Activated CD8-positive, alpha-beta memory T cell treated with anti-CD3 and anti-CD28 coated beads, Interleukin-2, amount 50 U/mL, for 4 hours (primary cell): ENCODE measurements at places on chromosomes 2 and 18.
A peak's percentile ranks its signal among the peaks of the same experiment; 100 is the strongest.

- no peak for DNase-seq
Measured at GRCh38 chr2:100105678-100106054, 36.7 kb downstream of the AFF3 start.

DNA sequence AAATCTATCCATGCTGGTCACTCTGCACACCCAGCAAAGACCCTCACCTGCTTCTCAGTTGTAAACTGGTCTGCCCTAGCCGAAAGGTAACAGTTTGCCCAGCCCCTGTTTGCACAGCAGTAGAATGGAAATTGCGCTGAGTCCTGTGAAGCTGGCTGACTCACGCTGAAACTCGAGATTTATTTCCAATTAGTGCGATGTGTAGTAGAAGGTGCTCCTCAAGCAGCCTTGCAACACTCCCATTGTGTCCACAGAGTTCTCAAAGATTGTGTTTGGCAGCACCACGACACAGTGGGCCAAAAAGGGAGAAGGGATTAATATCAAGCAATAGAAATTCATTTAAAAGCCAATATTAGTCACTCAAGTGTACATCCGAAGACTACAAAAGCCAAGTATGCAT, 21.7 kb upstream of the APCDD1 start:
- DNase-seq, result no peak

DNA sequence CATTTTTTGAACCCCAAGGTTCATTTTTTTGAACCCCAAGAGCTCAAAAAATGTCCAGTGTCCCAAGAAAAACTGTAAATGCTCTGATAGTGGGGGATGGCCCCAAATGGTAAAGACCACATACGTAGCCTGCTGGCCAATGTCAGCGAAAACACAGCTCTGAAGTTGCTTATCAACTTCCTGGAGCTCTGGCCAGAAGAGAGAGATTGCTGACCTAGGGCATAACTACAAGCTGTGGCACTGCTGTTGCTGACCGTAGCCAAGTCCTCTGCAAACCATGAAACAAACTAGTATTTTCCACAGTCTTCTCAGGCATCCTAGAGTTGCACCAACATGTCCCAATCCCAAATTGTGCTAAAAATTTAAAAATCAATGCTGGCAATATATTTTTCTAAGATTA, 50.9 kb downstream of the REEP1 start:
- DNase-seq, result no peak

GRCh38 chr2:190656301-190656700, 7.4 kb downstream of the NAB1 start:
- DNase-seq, result no peak

GRCh38 chr2:219344751-219345430, 12.3 kb upstream of the RESP18 start:
- no peak for DNase-seq

DNA sequence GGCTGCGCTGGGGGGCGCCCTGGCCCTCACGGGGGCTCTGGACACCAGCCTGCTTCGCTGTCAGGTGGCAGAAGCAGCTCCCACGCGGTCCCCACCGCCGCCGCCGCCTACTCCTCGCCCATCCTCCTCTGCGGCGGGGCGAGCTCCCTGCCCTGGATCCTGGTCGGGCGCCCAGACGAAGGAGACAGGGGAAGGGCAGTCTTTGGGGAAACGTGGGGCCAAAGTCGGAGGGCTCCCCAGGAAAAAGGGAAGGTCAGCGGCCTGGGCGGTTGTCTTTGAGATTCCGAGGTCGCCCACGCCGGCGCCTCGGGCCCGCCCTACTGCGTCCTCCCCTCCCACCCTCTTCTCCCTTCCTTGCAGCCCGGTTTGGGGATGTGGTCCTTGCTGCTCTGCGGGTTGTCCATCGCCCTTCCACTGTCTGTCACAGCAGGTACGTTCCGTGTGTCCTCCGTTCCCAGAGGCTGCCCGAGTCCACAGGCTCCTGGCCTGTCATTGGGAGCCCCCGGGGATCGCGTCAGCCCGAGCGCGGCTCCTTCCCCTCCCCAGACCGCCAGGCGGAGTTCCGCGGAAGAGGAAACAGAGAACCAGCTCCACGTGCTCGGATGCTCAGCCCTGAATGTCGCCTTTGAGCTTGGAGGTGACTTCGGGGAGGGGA, 800 bp downstream of the IL1RL2 start:
- DNase-seq, result peak; percentile 58

DNA sequence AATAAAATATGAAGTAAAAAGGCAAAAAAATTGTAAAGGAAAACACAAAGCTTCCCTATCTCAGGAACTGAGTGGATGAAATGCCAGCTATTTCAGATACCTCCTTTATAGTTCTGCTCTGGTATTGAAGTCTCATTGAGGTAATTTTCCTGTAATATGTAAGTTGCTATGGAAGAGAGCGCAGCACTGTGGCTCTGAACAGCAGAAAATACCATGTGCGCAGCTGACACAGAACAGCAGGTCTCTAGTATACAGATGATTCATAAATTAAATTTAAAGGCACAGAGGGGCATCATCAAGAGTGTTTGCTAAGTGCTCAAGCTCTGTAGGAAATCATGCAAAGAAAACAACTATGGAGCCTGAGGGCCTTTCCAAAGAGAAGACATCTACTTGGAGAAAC, 315.3 kb upstream of the CDH7 start:
- DNase-seq, result no peak

DNA sequence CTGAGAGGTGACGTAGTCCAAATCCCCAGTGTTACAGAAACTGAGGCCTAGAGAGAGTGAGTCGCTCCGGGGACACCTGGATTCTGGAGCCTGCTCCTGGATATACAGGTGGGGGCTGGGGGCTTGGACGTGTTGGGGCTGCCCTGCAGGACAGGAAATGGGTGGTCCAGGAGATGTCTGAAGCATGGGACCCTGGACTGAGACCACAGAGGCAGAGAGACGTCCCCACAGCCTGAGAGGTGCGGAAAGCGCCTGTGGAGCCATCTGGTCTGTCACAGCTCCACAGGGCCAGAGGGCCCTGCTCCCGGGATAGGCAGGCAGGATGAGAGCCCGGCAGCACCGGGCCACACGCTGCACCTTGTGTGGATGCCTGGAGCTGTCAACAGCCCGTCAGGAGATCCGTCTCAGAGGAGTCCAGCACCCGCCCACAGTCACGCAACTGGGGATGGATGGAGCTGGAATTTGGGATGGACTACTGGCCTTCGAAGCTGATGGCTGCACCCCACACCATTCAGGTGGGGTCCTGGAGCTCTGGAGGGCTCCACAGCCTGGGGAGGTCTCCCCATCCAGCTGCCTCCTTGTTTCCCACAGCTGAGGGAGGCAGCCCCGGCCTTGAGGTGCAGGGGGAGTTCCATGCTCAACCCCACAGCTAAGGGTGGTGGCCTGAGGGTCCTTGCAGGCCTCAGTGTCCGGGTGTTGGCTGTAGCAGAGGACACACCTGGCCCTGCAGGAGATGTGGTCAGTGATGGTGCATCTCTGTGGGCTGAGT, 303.0 kb downstream of the NDUFA10 start:
- no peak for DNase-seq

GRCh38 chr2:100427627-100428258, 10.3 kb upstream of the CHST10 start:
- peak; percentile 75 for DNase-seq

DNA sequence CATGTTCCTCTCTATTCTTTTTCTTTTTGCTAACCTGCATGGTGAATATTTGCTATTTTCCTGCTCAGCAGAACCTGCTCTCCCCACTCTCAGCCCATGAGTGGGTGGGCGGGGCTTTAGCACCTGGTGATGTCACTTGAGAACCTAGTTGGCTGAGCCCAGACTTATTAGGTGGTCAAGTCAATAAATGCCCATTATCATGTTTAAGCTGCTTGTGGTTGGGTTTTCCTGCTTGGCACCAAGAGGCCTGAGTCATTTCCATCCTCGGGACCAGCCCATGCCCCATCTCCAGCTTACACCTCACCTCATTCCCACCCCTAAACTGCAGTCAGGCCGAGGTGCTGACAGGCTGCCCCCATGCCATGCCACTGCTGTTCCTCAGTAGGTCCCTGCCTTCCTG, 226.6 kb downstream of the ANKRD30B start:
- DNase-seq, result no peak

DNA sequence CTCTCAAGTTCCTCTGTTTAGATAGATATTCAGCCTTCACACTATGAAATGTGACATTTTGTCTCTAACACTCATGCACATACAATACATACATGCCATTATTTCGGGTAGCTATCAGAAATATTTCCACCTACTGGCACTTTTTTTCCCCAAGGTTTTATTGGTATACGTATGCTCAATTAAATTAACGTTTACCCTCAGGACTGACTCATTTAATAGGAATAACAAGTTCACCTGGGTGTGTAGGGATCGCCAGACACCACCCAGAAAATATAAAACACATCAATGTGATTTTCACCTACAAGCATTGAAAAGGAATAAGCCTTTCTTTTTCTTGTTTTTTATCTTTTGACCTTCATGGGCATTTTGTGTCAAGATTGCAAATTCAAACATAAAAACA, 138.5 kb upstream of the EPAS1 start:
- no peak for DNase-seq

- DNase-seq, result no peak
Measured at GRCh38 chr2:67898595-67898994, 164.2 kb downstream of the C1D start.

- peak; percentile 18 for DNase-seq
Measured at GRCh38 chr2:176491172-176491904, 222.1 kb downstream of the MTX2 start.

DNA sequence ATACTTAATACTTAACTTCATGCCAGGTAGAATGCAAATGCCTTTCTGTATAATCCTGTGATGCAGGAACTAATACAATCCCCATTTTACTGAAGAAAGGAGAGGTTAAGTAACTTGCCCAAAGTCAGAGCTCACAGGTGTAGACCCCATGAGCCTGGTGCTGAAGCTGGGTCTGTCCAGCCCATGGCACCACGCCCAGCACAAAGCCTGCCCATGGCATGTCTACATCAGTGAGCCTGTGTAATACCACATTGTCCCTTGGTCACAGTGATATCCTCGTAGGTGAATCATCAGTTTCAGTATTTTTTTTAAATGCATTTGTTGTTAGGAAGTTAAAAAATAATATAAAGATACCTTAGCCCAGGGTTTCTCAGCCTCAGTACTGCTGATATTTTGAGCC, 69.9 kb upstream of the MCFD2 start:
- no peak for DNase-seq

DNA sequence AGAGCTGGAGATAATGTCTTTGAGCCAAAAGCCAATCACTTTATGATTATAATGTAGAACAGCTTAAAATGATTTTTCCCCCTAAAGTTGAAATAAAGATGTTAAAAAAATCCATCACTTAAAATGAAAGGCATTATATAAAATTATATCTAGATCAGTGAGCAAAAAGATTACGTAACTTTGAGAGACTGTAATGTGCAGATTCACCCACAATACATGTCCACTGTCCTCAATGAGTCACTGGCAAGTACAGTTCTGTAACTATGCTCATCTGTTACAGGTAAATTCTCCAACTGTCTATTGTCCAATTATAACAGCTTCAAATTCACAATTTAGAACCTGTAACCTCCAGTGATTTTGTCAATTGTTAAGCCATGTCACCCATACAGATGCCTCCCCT, 19.0 kb downstream of the FAM161A start:
- no peak for DNase-seq

DNA sequence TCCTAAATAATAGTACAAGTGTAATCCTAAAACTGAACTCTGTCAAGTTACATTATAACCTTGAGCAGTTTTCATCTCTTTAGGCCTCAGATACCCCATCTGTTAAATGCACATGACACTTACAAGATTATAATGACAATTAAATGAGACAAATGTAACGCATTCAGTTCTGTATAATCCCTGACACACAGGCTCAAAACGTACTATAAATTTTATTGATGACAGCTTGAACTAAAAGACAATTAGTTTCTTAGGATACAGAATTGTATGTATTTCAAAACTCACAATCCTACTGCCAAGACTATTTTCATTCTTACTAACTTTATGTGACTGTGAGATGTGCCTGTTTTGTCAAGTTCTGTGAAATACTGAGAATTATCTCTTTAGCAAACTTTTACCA, 56.2 kb downstream of the GFPT1 start:
- no peak for DNase-seq

GRCh38 chr2:194104687-194105086, 1552.3 kb upstream of the SLC39A10 start:
- no peak for DNase-seq

DNA sequence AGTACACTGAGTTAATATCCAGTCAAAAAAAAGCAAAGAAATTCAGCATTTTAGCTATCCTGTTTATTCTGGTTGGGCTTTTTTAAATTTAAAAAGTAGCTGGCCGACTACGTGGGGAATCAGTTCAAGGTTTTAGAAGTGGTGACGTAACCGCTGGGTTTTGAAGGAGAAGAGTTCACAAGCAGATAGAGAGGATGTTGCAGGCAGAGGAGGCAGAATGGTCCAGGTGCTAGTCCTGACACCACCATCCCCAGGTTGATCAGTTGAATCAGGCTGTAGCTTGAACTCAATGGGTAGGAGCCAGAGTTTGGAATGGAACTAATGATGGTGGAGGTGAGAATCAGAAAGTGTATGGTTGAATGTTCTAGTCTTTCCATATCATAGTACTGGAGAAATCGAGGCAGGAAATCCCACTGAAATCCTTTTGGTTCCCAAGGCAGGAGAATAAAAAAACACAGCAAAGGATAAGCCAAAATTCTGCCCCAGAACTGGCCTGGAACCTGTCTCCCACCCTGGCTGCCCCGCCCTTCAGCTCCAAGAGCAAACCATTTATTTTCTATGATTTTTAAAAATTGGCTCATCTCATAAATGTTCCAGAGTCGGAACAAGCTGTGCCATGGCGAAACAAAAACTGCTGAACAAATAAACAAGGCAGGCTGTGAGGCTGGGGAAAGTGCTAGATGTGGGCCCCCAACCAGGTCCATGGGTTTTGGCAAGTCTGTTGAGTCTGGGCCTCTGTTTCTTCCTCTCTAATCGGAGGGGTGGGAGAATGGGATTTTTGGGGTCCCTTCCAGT, 44.0 kb downstream of the SLC4A1AP start:
- DNase-seq, result no peak

DNA sequence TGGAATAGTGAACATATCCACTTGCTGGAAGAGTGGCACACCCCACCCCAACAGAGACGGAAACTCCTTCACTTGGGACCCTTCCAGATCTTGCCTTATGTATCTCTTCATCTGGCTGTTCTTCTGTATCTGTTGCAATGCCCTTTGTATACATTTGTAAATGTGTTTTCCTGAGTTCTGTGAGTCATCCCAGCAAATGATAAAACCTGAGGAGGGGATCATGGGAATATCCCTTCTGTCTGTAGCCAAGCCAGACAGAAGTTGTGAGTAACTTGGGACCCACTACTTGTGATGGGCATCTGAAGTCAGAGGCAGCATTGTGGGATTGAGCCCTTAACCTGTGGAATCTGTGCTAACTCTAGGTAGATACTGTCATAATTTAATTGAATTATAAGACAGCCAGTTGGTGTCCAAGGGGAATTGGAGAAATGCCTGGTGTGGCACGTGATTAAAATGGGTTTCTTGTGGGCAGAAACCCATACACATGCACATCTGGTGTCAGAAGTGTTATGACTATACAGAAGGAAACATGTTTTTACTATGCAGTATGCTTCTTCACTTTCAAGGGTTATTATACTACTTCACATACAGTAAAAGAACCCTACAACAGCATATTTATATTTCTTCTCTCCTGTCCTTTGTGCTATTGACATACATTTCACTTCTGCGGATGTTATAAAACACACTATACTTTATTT, 32.3 kb upstream of the TMEM247 start:
- DNase-seq, result no peak

GRCh38 chr2:174633623-174633930, 36.0 kb upstream of the WIPF1 start:
- no peak for DNase-seq

GRCh38 chr18:39909706-39910105, 2045.3 kb upstream of the PIK3C3 start:
- no peak for DNase-seq

- no peak for DNase-seq
Measured at GRCh38 chr2:133674066-133674432, 105.8 kb upstream of the NCKAP5 start.

- DNase-seq, result no peak
Measured at GRCh38 chr18:76252139-76252538, 242.9 kb downstream of the ZNF516 start.
